ENCODE measurements at places on chromosomes 16 and 17. TPM values are rescaled to one million over a fixed set of nuclear protein-coding genes. Genes with fewer than 3 reads are reported as not detected.

APOBR gene
- total RNA-seq = 0.05 TPM

MYH11 gene
- total RNA-seq = 0.13 TPM

SCNN1G gene
- total RNA-seq = 0.13 TPM

SYCE1L gene
- total RNA-seq = 8.4 TPM

JMJD8 gene
- total RNA-seq = 85.3 TPM

RAB26 gene
- 2.4 TPM for total RNA-seq

ATP1B2 gene
- 0.21 TPM for total RNA-seq

RAMP2 gene
- total RNA-seq = 0.75 TPM

SLC47A1 gene
- total RNA-seq = 23.1 TPM

ATAD5 gene
- 3.8 TPM for total RNA-seq

CMTM2 gene
- total RNA-seq = not detected

SLC38A8 gene
- total RNA-seq = not detected

MLLT6 gene
- total RNA-seq = 21.4 TPM

DCAKD gene
- 18.8 TPM for total RNA-seq

SPN gene
- not detected for total RNA-seq

TBC1D3D gene
- 0.09 TPM for total RNA-seq

ACE gene
- 0.64 TPM for total RNA-seq

DOC2B gene
- total RNA-seq = 1.8 TPM

TP53 gene
- 53.1 TPM for total RNA-seq

HOXB2 gene
- 0.55 TPM for total RNA-seq

TPSD1 gene
- not detected for total RNA-seq

KRT36 gene
- total RNA-seq = not detected

ORAI3 gene
- 15.4 TPM for total RNA-seq

PABPN1L gene
- not detected for total RNA-seq

USP6 gene
- total RNA-seq = 0.02 TPM

FZD2 gene
- total RNA-seq = 50.4 TPM

DDX52 gene
- 29.4 TPM for total RNA-seq
